ENCODE measurements at places on chromosomes 11 and 22.

DNA sequence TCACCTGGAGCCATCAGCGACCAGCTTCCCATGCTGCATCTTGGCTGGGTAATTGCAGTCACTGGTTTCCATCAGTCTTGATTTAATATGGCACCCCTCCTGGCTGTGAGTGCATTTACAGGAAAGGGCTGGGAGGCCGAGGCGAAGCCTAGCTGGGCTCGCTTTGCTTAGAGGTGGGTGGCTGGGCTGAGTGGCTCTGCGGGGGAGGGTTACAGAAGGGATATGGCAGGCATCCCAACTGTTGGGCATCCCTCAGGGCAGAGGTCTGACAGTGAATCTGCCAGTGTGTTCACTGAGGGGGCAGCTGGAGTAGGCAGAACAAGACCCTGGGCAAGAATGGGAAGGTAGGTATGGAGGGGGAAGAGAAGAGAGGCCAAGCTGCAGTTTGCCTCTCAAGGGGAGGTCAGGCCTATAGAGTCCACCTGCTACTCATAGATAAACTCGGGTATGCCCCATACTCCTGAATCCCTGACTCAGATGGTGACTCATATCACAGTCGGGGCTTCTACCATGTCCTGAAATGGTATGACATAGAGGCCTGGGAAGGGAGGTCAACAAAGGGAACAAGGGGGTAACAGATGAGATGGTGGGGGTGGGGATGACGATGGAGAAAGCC, 77.5 kb upstream of the PHOX2A start:
- DNase-seq: no peak

- DNase-seq: no peak
These were observed 19.7 kb downstream of the P2RX3 start for GRCh38 chr11:57357856-57358255.

DNA sequence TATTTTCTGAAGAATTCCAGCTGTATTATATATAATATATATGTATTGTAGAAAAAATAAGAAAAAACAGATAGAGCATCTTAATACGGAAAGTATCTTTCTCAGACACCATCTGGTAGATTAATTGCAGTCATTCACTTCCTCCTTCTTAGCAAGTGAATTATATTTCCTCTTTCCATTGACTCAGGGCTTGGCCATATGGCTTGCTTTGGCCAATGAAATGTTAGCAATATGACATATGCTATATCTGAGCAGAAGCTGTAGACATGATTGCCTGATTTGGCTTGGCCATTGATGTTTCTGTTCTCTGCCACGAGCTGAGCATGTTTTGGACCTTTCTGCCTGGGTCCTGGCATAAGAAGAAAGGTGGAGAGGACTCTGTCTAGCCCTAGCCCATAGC, 34.4 kb upstream of the ZBED5 start:
- DNase-seq: no peak

DNA sequence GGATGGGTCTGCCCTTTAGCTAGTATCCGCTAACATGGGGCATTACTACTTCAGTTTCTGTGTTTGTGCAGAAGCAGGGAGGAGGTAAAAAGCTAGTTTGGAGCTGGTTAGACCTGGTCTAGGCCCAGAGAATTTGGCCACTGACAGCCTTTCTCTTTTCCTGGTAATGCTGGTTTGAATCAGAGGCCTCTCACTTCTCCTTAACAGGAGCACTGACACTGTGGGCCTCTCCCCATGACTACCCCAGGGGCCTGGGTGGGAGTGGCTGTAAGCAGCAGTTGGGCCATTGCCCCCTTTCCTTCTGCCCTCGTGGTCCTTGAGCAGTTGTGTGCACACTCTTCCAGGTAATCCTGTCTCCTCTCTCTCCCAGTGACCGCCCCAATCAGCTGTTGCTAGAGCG, 8.5 kb upstream of the SLC25A18 start:
- no peak for DNase-seq

- no peak for DNase-seq
These were observed 18.1 kb downstream of the NPAT start for GRCh38 chr11:108204376-108204775.

DNA sequence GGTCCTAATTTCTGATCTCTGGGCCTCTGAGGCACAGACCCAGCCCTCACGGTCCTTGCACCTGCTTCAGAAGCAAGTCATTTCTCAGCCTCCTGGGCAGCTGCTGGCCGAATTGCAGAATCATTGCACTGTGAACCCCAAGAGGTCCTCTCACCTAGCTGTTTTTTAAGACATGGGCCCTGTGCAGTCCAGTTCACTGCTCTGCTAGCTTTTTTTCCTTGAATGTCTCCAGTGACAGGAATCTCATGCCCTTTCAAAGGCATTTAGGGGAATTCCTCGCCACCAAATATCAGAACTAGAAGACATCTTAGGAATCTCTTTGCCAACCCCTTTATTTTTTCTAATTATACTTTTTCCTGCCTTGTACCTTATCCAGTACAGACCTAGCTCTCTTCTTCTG, 35.6 kb upstream of the TP53I11 start:
- no peak for DNase-seq

Measured in activated naive CD4-positive, alpha-beta T cell (primary cell).